NT2/D1 (cell line): ENCODE measurements at places on chromosomes 7 and 10.

DNA sequence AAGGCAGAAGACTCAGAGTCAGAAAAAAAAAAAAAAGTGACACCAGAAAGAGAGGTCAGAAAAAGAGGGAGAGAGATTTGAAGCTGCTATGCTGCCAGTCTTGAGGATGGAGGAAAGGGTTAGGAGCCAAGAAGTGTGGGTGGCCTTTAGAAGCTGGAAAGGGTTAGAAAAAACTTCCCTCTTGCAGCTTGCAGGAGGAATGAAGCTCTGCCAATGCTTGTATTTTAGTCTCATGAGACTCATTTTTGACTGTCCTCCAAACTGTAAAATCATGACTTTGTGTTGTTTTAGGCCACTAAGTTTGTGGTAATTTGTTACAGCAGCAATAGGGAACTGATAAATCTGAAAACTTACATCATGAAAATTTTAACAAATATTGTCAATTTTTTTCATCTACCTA is 127.7 kb upstream of the NOBOX start:
- DNase-seq, result no peak

DNA sequence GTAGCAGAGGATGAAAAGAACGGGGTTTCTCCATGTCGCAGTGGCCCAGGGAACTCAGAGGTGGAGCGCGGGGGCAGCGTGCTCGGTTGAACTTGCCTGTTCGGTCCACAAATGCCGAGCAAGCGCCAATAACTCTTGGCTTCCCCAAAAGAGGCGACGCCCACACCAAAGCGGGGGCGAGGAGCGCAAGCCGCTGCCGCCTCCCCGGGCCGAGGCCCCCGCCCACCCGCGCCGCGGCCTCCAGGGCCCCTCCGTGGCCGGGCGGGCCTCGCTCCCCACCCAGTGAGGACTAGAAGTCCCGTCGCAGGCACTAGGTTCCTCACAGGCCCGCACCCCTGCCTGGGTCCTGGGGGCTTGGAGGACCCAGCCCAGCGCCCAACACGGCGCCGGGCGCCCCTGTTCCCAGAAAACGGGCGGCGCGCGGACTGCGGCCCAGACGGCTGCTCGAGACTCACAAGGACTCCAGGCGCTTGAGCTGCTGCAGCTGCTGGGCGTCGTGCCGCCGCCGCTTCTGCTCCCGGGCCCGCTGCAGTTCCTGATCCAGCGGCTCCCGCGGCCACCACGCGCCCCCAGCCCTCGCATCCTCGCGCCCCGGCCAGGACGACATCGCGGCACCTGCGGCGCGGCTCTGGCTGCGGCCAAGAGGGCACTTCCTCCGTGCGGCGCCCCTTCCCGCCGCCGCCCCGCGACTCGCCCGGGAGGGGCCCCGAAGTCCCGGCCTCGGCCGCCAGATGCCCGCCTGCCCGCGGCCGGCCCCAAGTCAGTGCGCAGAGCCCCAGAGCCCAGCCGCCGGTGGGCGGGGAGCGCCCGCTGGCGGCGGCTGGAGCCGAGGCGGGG is 14.6 kb upstream of the FKBP9 start:
- peak; percentile 63 for DNase-seq

DNA sequence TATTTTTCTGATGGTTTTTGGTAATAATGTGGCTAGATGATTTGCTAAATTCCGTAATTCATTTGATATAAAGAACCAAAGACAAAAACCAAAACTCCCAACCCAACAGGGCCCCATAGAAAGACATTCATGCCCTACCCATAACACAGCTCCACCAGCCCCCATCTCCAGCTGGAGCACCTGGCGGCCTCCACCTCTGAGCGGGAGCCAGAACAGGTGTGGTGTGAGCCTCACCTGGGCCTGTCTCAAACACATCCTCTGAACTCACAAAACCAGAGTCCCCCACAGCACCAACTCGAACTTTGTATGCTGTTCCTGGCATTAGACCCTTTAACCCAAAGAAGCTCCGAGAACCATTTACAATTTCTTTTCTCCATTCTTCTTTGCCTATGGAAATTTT is 36.5 kb upstream of the LAMB4 start:
- no peak for DNase-seq

DNA sequence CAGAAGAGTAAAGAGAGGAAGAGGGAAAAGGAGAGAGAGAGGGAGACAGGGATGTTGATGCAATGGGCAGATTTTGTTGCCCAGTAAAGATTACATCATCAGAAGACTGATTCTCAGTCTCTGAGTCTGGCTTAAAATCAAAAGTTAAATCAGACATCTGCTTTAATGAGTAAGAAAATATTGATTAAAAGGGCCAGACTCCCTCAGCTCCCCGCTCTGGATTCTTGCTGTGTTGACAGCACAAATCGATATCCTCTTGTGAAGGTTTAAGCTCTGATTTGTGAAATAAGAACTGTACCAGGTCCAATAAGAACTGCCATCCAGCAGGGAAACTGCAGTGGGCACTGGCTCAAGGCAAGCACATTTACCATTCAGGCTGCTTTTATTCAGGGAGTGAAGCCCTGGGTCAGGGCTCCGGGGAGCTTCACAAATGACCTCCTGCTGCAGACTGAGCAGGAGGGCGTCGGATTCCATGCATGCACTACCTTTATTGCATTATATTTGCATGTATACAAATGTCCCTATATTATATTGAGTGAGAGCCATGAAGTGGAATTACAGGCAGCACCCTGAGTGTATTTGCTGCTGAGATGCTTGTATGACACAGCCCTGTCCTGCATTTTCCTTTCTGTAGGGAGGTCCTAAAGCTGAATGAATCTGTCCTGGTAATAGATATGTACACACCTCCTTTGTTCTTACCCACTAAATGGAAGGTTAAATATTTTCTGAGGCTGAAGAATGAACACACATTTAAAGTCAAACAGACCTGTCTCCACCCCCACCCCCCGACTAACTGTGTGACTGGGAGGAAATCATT is 401.5 kb downstream of the REEP3 start:
- no peak for DNase-seq

DNA sequence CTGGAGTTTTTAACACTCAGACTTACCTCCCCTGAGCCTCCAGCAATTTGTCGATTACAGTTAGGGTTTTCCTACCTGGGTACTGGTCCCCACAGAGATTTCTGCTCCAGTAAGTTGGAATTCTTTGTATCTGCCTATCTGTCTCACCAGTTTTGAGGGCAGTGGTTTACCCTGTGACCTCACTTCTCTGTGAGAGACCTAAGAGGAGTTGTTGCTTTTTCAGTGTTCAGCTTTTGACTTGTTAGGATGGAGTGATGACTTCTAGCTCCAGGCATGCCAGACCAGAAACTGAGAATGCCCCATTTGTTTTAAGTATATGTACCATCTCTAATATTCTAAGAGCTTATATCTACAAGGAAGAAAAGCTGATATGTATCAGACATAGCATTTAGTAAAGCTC is 42.9 kb downstream of the CSGALNACT2 start:
- no peak for DNase-seq

GRCh38 chr10:106111246-106111645 is 1053.3 kb downstream of the SORCS1 start:
- DNase-seq, result no peak

- DNase-seq, result no peak
Observed at GRCh38 chr7:50608196-50608906, 43.1 kb upstream of the DDC start.

DNA sequence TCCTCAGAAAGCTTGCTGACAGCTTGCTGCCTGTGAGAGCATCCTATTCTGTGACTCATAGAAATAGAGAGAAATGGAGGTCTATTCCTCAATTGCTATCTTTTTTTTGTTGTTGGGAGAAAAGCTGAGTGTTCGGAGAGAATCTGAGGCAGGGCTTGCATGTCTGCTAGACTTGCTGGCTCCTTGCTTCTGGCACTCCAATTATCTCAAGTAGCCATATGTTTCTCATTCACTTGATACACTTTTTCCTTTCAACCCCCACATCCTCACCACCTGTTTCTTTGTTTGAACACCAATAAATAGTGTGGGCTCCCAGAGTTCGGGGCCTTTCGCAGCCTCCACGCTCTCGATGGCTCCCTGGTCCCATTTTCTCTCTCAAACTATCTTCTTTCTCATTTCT is 172.2 kb downstream of the SH2D4B start:
- DNase-seq, result no peak

DNA sequence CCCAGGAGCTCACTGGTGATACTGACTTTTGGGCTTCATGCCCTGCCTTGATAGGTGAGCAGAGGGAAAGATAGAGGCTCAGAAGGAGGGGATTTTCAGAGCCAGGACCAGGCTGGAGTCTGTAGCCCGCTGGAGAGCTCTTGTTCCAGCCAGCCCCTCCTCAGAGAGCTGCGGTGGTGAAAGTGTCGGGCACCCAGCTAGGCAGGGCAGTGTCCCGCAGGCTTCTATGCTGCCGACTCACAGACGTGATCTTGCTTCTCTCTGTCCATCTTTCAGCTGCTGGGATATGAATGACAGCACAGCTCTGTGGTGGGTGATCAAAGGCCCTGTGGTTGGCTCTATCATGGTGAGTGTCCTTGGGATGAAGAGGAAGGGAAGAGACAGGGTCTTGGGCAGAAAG is 35.2 kb downstream of the ADCYAP1R1 start:
- no peak for DNase-seq

GRCh38 chr10:110456523-110457091 is 41.1 kb upstream of the DUSP5 start:
- DNase-seq, result no peak

GRCh38 chr10:3408603-3409365 is 236.2 kb upstream of the PITRM1 start:
- no peak for DNase-seq

DNA sequence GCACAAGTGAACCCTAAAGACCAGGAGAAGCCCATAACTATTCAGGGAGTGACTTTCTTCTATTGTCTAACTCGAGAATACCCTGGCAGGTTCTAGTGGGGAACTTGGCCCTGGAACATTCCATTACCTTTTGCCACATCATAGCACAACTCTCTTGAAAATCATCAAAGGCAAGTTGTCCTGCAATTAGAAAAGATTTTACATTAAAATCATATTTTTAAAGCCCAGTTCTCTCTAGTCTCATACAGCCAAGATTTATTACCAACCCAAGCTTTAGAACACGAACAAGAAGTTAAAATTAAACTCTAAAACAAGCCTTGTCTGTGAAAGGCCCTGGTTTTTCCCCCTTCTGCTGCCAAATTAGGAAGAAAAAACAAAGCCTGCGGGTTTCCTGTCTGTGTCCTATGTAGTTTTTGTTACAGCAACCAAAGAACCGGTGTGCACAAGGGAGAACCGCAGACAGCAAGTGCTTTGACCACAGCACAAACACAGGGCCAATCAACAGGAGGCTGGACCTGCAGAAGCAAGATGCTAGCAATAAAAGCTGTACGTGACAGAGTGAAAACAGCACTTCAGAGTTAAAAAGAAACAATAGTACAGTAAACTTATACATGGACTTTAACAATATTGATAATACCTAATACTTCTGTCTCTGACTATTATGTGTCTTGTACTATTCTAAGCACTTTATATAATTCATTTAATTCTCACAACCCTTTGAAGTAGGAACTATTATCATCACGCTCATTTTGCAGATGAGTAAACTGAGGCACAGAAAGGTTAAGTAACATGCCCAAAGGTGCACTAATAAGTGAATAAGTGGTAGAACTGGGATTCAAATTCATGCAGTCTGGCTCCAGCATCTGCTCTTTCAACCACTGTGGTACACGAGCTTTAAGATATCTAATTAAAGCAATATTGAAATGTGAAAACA is 65.8 kb downstream of the STK17A start:
- DNase-seq, result no peak

- DNase-seq, result no peak
Observed at GRCh38 chr10:68537796-68538195, 10.5 kb upstream of the SLC25A16 start.

DNA sequence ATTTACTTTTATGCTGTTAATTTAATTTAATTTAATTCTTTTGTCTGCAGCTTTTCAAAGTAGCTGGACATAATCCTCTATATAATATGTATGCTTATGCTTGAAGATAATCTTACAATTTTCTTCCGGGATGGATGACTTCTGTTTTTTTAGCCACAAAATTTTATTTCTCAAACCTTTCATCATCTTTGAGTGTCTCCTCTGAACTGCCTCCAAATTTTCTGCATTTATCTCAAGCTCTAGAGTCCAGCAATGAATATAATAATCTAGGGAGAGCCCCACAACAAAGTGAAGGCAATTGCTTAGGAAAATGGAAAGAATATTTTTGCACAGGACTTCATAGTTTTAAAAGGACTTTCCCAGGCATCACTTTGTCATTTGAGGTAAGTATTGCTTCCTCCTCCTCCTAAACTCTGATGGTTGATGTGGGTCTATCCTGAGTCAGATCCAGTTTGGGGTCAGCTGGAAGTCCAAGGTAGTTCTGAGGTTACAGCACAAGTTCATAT is 53.7 kb upstream of the FAM3C start:
- no peak for DNase-seq

GRCh38 chr7:68030530-68030929 is 1033.9 kb downstream of the TYW1 start:
- no peak for DNase-seq

DNA sequence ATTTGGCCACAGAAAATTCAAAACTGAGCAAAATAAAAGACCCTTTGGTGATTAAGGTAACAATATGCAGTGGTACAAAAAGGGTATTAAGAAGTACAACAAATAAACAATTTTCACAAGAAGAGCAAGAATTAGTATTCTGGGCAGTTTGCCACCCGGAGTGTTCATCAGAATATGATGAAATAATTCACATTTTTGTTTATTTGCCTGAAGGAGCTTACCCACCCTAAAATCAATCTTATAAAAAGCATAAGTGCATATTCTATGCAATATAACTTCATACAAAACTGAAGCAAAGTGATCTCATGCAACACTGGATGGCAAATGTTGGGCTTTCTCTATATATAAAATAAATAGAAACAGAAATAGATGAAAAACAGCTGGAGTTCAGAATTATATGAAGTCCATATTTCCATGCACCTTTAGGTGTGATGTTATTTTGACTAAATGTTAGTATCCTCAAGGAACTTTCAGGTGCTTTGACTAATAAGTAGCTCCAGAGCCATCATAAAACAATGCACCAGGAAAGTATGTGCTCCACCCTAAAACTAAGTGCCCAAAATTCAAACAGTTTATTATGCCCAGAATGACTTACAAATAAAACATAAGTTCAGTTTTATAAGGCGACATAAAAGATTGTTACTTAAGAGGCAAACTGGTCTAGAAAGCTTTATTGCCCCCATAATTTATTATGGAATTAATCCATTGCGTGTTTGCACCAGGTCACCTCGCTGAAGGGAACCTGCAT is 474.3 kb downstream of the SEMA3D start:
- no peak for DNase-seq

- DNase-seq, result no peak
Observed at GRCh38 chr7:40634118-40634517, 499.3 kb downstream of the SUGCT start.

- DNase-seq, result no peak
Observed at GRCh38 chr10:110547139-110547761, 20.2 kb upstream of the SMC3 start.

DNA sequence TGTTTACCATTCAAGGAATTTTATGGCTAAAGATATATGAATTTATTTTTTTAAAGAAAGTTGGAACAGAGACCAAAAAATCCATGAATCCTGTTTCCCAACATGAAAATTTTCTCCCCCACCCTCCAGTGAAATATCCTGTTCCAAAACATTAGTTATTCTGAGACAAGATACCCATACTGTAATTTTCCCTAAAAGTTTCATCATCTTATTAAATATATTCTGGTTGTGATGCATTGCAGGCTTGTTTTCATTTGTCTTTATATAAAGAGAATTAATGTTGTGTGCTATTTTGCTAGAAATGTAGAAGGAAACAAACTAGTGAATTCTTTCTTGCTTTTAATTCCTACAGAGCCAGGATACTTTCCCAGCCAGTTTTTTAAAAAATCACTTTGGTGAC is 106.6 kb downstream of the EXOC4 start:
- DNase-seq, result no peak
